ENCODE measurements at places on chromosomes 5 and 9. TPM values are rescaled to one million over a fixed set of nuclear protein-coding genes. Genes with fewer than 3 reads are reported as not detected.

GRCh38 chr5:62689599-62690368 is 111.2 kb downstream of the LRRC70 start:
- no peak for DNase-seq

DNA sequence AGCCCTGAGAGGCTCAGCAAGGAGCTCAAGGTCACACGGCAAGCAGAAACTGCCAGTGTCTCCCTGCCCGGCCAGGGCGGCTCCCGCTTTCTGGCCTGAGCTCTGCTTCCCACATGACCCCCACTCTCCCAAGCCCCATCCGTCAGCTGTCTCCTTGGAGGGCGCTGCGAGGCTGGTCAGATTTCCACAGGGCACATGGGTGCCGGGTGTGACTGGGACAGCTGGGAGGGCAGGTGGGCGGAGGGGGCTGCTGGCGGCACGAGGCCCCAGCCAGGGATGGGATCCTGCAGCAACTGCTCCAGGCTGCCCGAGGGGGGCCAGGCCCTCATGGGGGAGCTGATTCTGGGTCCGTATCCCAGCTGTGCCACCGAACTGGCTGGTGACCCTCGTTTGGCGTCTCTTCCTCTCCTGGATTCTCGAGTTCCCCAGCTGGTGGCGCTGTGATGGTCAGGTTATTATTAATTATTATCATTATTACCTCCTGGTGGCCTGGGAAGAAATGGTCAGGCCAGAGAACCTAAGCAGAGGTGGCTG is 12.9 kb upstream of the WDR38 start:
- peak; percentile 36 for DNase-seq

GRCh38 chr5:32814141-32814540 is 103.0 kb downstream of the NPR3 start:
- no peak for DNase-seq

DMRT2 gene
- 0.17 TPM for total RNA-seq

GRCh38 chr9:84499969-84500582 is 159.5 kb upstream of the SLC28A3 start:
- DNase-seq = no peak

- no peak for DNase-seq
Measured at GRCh38 chr5:149237662-149238061, 34.0 kb upstream of the AFAP1L1 start.

GRCh38 chr5:109063223-109063622 is 315.5 kb downstream of the FER start:
- no peak for DNase-seq

DNA sequence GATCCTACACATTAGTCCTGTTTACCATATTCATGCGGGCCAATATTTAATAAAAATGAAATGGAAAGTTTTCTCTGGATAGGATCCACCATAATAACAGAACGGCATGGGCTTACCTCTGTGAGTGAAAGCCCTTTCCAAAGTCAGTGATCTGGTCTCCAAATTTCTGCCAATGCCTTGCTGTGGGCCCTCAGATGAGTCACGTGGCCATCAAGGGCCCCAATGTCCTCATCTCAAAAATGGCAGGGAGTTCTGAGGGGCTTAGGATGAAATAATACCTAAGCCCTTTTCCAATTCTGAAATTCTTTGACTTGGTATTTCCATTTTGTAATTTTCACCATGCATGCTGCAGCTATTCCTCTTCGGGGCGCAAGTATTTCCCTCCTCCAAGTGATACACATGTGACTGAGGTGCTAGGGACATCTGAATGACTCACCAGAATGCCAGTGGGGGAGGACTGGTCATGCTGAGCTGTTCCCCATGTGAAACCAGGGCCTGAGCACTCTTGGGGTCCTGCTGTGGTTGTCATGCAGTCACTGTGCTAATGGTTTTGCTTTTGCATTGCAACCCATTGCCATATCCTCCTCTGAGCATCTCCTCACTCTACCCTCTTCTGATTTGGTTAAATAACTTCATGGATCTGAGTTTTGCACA is 35.0 kb downstream of the ITK start:
- no peak for DNase-seq

PTBP3 gene
- total RNA-seq = 102 TPM

DNA sequence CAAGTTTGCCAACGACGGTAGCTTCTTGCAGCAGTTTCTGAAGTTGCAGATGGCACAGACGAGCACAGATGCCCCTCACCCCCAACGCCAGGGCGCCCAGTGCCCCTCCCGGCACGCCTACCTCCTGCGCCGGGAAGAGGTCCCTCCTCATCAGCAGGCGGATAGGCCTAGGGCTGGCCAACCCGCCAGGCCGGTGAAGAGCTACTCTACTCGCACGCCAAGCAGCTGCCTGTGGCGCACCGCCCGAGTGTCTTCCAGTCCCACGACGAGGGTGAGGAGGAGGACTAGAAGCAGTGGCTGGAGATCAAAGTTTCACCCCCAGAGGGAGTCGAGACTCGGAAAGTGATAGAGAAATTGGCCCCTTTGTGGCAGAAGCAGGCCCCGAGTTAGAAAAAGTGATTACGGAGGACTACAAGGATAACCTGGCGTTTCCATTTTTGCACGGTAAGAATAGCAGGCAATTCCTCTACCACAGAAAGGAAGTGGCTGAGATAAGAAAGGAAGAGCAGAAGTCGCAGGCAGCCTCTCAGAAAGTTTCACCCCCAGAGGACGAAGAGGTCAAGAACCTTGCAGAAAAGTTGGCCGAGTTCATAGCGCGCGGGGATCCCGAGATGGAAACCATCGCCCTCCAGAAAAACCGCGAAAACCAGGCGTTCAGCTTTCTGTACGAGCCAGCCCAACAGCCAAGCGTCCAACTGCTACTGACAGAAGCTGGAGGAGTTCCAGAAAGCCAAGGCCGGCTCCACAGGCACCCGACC is 170.4 kb downstream of the HINT1 start:
- no peak for DNase-seq

LCN15 gene
- total RNA-seq = 0.76 TPM

DNA sequence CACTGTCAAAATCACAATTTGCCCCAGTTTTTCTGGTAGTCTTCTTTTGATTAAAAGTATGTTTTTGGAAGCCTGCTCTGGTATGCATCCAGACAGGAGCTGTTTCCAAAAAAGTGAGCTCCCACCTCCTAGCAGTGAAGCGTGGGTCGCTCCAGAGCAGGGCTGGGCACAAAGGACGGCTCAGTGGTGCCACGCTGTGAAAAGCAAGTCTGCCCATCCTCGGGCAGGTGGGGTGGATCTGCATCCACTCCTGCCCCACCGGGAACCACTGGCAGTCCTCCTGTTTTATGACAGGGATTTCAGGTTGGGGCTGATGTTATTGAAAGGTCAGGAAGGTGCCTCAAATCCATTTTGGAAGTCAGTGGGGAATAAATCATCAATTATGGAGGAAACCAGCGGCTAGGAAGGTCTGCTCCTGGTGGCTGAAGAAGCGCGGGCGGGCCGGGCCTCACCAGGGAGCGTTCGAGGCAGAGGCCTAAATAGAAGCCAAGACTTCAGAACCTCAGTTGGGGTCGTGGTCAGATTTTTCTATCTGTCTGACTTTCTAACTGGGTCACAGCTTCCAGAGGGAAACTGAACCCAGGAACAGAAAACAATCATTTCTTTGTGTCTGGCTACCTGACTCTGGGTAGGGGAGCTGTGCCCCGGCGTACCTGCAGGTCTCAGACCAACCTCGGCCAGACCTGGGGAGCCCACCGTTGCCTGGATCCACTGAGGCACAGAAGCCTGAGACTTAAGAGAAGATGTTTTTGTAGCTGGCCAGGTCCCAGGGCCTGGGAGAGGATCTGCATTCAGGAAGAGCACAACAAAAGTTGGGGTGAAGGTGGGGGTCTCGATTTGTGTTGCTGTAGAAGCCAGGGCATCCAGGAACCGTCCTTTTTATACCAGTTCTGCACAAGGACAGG is 168.1 kb downstream of the PAX5 start:
- DNase-seq = no peak

DNA sequence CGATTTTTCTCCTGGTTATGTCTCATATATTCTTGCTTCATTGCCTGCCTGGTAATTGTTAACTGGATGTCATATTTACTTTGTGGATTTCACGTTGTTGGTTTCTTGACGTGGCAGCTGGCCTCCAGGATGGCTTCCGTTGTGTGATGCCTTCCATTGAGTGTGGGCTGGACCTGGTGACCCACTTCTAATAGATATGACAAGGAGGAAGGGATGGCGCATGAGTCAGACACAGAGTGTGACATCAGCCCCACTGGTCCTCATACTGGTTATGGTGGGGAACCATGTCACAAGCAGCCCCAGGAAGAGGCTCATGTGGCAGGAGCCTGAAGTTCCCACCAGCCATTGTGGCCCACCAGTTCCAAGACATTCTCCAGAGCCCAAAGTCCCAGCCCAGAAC is 6.4 kb upstream of the PAEP start:
- DNase-seq = no peak

GRCh38 chr9:76101491-76101890 is 211.0 kb downstream of the PCSK5 start:
- no peak for DNase-seq

GRCh38 chr5:53422539-53422938 is 57.9 kb upstream of the FST start:
- DNase-seq = no peak

GRCh38 chr5:96967400-96967799 is 31.5 kb downstream of the LNPEP start:
- DNase-seq = no peak
